Fibroblast of mammary gland (primary cell): ENCODE measurements at places on chromosomes 5 and 9.

DNA sequence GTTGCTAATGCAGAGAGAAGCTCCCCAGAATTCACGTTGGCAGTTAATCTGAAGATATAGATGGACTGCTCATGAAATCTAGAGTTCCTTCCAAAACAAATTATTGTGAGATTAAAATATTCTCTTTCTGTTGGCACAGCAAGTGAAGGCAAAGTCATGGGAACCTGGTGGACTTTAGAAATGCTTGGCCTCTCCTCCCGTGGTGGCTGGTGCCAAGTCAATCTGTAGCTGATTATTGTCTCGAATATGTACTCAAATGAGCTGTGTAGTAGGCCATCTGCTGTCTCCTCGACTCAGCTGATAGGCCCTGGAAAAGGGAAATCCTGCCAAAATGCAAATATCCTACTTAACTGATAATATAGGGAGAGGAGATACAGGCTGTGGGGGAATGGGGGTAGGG, 69.3 kb downstream of the DAPK1 start:
- DNase-seq: peak; percentile 18

DNA sequence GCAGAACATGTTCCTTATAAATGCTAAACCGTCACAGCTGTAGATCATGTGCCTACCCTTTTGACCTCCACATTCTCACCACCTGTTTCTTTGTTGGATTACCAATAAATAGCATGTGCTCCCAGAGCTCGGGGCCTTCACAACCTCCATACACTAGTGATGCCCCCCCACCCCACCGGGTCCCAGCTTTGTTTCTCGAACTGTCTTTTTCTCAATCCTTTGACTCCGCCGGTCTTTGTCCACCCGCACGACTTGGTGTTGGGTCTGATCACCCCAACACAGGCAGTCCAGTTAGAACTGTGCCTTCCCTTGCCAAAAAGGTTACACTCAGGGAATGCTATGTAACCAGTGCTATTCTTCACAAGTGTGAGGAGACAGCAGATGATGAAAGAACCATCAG, 485.9 kb upstream of the C9orf72 start:
- no peak for DNase-seq

- DNase-seq: no peak
Measured at GRCh38 chr9:134056483-134057306, 11.1 kb downstream of the BRD3 start.

- DNase-seq: peak; percentile 83
Measured at GRCh38 chr9:70049672-70050271, 6.1 kb downstream of the MAMDC2 start.

DNA sequence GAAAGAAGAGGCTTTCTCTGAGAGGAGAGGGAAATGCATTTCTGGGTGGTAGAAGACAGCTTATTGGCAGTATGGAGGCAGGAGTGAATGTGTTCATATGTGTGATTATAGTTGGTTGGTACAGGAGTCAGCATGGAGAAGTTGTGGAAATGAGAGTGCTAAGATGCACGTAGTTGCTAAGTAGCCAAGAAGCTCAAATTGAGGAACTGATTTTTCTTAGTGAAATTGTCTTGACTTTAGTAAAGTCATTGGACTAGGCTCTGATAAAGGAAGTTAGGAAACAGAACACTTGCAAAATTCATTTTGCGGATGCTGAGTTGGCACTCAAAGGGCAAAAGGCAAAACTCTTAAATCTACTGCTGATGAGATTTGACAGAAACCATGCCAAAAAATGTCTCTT, 158.9 kb upstream of the VCAN start:
- no peak for DNase-seq

DNA sequence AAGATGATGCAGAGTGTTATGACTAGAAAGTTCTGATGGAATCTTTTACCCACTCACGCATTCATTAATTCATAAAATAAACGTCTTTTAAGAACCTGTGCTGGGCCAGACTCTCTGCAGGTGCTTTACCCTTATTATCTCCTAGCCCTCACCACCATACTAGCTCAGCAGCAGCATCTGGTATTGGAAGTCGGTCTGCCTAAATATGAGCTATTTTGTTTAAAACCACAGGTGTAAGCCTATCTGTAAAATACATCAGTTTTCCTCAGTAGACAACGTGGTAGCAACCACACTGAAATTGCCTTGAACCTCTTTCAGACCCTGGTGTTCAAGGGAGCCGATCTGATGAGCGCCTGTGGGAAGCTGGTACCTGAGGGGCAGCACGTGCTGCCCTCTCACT, 69.4 kb downstream of the PPIC start:
- DNase-seq: no peak

DNA sequence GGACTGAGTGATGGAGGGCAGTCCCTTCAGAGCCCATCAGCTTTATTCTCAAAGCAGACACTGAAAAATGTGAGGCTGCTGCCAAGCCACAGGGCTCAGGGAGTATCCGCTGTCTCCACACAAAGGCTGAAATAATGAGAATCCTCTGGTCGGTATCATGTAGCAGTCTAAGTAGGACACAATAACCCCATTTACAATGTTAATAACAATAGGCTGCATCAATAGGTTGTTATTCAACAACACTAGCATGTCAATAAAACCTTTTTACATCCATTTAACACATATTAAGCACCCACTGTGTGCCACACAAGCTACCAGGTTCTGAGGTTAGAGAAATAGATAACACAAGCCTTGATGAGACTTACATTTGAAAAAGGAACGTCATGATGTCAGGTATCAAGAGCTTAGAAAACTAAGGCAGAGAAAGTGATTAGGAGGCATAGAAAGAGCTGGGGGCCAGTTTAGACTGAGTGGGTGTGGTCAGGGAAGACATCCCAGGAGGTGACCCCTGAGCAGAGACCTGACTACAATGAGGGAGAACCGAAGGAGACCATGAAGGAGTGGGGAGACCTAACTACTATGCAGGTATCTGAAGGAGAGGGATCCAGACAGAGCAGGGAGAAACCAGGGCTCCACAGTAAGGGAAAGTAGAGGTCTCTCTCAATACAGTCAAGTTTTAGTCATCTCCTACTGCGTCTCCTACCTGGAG, 140.1 kb upstream of the GRIA1 start:
- no peak for DNase-seq

- no peak for DNase-seq
Measured at GRCh38 chr5:111377306-111377705, 135.0 kb downstream of the STARD4 start.

GRCh38 chr5:113065626-113066025, 89.0 kb downstream of the DCP2 start:
- no peak for DNase-seq

DNA sequence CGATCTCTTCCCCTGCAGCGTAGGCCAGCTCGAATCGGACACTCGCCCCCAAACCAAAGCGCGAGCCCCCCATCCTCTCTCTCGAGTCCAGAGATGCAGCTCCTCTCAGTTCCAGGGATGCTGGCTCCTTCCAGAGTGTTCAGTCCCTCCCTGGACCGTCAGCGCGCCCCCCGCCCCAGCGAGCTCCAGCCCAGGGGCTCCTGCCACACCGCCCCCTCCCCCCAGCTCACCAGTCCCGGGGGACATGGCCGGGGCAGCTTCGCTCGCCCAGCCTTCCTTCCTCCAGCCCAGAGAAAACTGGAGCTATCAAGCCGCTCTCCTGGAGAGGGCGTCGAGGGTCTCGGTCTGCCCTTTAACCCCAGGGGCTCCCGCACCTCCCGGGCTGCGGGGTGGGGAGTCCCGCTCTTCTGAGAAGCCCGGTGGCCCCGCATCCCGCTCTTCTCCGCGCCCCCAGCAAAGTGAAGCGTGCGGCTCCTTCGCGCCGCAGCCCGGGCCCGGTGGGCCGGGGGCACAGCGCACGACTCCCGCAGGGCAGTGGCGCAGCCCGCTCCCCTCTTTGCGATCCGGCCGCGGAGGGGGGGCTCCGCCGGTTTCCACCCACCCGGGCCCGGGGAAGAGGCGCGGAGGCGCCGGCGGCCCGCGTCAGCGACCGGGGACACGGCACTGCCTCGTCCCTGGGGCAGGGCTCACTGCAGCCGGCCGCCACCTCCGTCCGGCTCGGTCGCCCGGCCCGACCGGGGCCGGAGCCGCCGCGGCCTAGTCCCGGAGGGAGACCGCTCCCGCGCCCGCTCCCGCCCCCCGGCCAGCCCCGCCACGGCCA, 587 bp downstream of the MIER3 start:
- DNase-seq: no peak

DNA sequence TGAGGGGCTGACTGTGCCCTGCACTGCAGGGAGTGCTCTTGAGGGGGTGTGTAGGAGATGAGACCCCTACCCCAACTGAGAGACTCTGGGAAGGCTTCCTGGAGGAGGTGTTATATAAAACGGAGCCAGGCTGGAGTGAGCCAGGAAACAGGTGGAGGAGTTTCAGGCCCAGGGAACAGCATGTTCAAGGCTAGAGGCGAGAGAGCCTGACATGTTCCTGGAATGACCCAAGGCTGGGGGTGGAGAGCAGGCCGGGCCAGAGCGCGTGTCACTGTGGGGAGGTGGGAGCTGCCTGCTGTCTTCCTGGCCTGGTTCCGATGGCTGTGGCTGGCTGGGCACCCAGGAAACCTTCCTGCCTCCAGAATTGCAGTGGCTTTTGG, 48.7 kb downstream of the RXRA start:
- DNase-seq: peak; percentile 34

DNA sequence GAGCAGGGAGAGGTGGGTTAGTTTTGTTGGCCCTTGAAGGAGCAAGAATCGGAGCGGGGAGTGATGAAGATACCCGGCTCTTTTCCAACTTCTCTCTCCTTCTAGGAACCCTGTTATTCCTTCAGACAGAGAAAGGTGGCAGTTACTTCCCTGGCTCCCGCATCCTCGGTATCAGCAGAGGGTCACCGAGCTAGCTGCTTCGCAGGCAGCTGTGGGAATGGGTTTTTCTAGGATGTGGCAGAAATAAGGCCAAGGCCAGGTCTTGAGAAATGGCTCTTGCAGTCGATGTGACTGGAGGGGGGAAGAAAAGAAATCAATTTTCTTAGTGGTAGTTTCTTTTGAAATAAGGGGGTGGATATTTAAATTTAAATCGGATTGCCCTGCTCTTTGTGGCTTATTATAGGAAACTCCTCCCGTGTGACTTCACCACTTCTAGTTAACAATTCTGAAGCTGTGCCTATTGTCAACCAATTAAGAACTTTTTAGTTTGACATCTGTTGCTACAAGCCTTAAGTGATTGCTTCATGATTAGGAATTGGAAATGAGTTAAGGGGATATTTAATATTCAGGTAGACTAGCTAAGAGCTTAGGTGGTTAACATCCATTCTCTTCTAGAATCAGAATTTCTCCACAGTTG, 1.4 kb downstream of the SAP30L start:
- no peak for DNase-seq

DNA sequence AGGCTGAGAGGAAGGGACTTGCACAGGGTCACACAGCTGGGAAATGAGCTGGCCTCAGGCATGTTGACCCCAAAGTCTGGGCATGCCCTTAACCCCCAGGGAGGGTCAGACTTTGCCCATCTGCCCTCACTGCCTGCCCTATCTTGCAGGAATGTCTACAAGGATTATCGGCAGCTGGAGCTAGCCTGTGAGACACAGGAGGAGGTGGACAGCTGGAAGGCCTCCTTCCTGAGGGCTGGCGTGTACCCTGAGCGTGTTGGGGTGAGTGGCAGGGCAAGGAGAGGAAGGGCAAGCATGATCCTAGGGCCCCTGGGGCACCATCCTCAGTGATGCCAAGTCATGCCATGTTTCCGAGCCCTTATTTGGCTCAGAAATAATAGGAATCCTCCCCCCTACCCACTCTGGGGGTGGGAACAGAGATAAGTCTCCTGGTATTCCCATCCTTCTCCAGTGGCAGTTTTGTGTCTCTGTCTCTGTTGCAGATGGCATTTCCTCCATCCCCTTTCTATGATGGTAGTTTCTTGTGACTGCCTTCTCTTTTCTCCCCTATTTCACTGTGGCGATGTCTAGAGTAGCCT, 28.5 kb downstream of the GOLGA2 start:
- no peak for DNase-seq

GRCh38 chr5:88660264-88660946, 222.6 kb downstream of the MEF2C start:
- DNase-seq: peak; percentile 16

GRCh38 chr5:72108202-72109061, 1.2 kb downstream of the MAP1B start:
- peak; percentile 61 for DNase-seq

- peak; percentile 82 for DNase-seq
Measured at GRCh38 chr9:91427873-91428272, 4.2 kb upstream of the NFIL3 start.

DNA sequence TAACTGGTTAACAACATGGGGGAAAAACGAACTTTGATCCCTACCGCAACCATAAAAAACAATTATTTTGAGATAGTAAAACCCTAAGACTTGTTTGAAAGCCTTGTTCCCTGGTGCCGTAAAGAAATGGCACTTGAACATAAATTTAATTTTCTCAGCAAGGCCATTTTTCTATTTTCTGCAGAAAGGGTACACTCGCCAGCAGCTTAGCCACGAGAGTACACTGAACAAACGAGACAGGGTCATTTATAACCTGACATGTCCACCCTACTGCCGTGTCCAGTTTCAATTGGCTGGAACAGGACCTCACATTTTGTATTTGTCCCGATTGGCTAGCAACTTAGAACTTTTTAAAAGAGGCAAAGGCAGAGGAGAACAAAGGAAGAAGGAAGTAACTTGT, 26.8 kb downstream of the FBXW11 start:
- DNase-seq: no peak

GRCh38 chr9:36092509-36093215, 43.9 kb upstream of the GLIPR2 start:
- no peak for DNase-seq

GRCh38 chr9:124353811-124354274, 61.4 kb downstream of the PSMB7 start:
- peak; percentile 68 for DNase-seq

DNA sequence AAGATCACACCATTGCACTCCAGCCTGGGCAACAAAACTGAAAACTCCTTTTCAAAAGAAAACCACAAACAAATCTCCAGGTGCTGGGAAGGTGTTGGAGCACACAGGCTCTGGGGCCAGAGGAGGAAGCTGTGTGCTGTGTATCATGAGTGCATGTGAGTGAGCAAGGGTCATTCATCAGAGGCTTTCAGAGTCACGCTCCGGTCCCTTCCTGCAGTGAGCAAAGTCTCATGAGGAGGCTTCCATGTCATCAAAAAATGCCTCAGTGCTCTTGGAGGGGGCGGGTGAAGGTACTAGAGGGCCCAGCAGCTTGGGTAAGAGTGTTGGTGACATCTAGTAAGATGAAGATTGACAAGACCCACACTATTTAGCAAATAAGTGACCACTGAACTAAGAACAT, 48.3 kb upstream of the TESK1 start:
- no peak for DNase-seq
